ENCODE measurements at places on chromosomes 12 and 14.
A peak's percentile ranks its signal among the peaks of the same experiment; 100 is the strongest.

- DNase-seq: no peak
Measured at GRCh38 chr12:103348935-103349334, 146.8 kb downstream of the C12orf42 start.

- peak; percentile 98 for DNase-seq
Measured at GRCh38 chr12:113325916-113326315, 9.0 kb downstream of the SLC8B1 start.

GRCh38 chr12:122235741-122236140 lies 9.9 kb upstream of the DIABLO start:
- no peak for DNase-seq

GRCh38 chr12:8054816-8055215 lies 11.3 kb downstream of the C3AR1 start:
- DNase-seq: no peak

DNA sequence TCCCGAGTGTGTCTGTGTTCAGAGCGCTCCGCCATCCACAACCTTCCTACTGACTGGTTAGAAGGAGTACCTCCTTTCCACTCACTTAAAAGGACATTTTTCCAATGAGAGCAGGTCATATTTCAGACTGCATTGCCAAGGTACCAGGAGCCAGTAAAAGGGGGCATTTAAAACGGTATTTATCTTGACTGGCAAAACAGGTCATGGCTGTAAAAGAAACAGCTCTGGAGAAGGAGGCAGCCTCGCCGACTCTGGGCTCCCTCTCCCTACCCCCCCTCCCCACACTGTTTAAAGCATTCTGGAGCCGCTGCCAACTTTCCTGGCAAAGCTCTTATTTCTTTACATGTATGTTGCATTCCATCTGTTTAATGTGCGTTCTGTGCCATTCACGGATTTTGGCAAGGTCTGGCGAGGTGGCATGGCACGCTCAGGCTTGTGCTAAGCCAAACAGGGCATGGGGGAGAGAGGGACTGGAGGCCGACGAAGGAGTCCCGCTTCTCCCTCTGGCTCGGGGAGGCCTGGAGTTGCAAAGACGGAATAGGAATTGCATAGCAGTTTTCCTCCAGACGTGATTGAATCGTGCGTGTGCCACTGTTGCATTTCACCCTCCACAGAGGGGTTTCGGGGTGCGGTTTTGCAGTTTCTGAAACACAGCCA lies 41.2 kb upstream of the MED13L start:
- no peak for DNase-seq

DNA sequence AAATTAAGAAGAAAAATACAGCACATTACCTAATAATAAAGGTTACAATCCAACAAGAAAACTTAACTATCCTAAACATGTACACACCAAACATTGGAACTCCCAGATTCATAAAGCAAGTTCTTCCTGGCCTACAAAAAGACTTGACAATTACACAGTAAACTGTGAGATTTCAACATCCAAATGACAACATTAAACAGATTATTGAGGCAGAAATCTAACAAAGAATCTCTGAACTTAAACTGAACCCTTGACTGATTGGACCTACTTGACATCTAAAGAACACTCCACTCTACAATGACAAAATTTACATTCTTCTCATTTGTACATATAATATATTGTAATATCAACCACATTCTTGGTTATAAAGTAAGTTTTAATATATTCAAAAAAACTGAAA lies 1341.3 kb downstream of the LRFN5 start:
- DNase-seq: peak; percentile 42

- peak; percentile 66 for DNase-seq
Measured at GRCh38 chr12:92485351-92486348, 217.1 kb upstream of the PLEKHG7 start.

GRCh38 chr14:73651005-73651404 lies 6.2 kb downstream of the DNAL1 start:
- DNase-seq: no peak

DNA sequence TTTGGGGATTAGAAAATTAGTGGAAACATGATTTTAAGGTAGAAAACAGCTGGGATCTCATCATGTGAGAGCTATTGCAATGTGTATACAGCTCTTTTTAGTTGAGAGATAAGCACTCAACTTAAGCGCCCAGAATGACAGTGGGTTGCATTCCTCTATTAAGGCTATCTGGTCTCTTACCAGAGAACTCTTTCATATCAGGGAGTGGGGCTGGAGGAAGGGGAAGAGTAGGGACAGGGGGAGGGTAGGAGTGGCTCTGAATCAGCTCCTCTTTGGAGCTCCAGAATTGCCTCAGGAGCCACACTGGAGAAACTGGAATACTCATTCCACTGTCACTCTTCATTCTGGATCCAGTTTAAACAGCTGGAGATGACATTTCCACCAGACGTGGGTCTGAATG lies 9.2 kb upstream of the PLEKHG3 start:
- peak; percentile 74 for DNase-seq

DNA sequence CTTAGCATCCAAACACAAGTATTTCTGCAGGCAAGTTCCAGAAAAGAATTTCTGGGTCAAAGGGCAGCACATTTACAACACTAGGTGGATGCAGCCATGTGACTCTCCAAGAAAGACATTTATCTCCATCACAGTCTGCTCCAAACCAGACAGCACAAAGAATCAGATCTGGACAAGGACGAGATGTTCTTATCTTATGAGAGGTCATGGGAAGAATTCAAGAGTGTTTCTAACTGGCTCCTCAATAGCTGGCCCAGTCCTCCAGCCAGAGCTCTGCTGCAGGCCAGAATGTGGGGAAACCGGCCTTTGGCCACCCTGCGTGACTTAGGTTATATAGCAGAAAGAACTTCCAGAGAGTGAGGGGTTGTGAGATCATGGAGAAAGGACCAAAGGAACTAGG lies 17.4 kb downstream of the TMEM119 start:
- peak; percentile 91 for DNase-seq

DNA sequence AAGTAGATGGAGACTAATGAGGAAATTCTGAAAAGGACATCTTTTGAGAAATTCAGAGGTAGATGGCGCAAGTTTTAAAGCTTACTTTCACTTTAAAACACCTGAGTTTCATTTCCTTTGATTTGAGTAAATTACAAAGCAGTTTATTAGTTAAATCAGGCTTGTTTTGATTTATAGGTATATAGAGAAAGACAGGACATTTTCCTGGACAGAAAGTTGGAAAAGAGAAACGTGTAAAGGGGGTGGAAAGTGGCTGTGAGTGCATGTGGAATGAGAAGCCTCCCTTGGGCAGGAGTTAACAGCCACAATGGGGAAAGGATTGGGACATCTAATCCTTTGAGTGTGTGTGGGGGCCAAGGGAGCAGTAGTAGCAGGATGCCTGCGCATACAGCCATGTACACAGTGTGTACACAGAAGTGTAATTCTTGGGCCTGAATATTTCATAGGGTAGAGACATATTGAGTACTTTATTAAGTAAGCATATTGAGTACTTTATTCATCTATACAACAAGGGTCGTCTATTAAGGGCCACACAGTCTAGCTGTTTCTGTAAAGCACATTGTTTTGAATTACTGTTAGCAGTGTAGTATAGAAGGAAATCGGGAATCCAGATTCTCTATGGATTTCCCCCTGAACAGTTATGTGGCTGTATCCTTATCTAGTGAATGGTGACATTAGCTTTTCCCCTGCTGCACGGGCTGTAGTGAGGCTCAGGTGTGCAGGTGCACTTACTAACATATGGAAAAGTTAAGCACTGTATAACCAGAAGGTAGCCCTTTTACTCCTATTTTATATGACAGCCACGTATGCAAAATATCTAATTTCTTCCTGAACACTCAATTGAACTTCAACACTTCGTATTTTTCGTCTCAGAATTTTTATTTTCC lies 19.1 kb downstream of the MARK3 start:
- DNase-seq: peak; percentile 75
